ENCODE measurements at places on chromosomes 11 and 22.

GRCh38 chr11:64691543-64691942 is 31.5 kb downstream of the NRXN2 start:
- DNase-seq, result no peak

DNA sequence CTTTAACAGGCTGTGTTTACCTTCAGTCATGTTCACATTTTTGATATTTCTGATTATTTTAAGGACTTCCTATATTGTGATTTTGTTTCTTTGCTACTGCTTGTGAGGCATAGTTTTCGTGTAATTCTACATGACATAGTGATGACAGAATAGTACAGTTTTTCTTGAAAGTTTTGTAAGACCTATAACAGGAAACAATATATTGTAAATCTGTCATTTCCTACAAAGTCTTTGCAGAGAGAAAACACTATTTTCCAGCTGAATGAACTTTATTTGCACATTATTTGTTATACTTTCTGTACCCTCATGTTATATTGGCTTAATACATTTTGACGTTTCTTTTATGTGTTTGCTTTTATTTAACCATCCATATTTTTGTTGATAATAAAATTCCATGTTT is 191.1 kb downstream of the TMEM135 start:
- no peak for DNase-seq

DNA sequence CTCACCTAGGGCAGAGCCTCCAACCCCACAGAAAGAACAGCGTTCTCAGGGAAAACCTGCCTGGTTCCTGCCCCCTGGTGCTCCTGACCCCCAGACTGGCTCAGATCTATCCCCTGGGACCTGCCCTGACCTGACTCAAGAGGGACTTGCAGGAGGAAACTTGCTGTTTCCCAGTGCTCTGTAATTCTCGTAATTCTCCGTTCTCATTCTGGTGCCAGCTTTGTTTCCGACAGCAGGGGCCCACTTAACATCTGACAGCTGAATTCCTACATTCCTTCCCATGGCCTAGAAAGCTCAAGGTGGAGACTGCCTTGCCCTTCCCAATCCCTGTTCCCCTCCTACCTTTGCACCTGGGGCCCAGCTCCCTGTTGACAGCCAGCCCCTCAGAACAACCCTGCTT is 12.5 kb upstream of the CSF2RB start:
- DNase-seq, result no peak

GRCh38 chr11:14270690-14271542 is 88.1 kb downstream of the RRAS2 start:
- no peak for DNase-seq

DNA sequence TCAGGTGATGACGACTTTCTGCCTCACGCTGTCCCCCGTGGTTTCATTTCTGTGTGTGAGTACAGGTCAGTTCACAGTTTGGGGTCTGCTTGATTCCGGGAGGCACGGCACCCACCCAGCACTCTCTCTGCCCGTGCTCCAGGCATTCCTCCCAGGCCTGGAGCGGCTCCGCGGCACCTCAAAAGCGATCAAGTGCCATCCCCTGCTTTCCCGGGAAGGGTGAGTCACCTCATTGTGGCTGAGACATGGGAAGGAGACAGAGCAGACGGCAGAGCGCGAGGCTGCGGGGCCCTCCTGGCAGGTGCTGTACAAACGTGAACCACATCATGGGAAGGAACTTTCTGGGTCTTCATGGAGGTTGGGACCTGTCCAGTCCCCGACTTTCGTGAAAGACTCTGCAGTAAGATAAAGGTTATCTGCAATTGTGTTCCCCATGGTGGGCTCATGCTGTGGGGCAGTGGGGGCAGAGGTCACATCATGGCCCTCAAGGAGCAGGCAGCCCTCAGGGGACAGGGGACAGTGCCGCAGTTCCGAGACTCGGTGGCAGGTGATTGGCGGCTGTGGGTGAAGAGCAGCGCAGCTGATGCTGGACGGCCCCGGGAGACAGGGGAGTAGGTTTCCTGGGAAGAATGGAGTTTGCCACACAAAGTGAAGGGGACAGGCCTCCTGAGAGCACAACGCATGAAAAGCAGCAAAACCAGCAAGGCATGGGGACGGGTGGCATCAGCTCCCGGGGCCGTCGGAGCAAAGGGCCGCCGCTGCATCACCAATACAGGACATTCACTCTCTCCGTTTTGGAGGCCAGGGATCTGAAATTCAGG is 65.3 kb downstream of the CELSR1 start:
- no peak for DNase-seq

DNA sequence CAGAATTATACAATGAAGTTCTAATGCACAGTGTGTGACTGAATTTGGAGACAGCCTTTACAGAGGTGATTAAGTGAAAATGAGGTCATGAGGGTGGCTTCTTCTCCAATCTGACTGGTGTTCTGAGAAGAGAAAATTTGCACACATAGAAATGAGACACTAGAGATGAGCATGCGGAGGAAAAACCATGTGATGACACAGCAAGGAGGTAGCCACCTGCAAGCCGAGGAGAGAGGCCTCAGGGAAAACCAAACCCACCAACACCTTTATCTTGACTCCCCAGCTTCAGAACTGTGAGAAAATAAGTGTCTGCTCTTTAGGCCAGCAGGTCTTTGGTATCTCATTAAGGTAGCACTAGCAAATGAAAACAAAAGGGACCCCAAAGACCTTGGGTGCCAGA is 93.2 kb downstream of the GGTLC2 start:
- DNase-seq, result no peak

DNA sequence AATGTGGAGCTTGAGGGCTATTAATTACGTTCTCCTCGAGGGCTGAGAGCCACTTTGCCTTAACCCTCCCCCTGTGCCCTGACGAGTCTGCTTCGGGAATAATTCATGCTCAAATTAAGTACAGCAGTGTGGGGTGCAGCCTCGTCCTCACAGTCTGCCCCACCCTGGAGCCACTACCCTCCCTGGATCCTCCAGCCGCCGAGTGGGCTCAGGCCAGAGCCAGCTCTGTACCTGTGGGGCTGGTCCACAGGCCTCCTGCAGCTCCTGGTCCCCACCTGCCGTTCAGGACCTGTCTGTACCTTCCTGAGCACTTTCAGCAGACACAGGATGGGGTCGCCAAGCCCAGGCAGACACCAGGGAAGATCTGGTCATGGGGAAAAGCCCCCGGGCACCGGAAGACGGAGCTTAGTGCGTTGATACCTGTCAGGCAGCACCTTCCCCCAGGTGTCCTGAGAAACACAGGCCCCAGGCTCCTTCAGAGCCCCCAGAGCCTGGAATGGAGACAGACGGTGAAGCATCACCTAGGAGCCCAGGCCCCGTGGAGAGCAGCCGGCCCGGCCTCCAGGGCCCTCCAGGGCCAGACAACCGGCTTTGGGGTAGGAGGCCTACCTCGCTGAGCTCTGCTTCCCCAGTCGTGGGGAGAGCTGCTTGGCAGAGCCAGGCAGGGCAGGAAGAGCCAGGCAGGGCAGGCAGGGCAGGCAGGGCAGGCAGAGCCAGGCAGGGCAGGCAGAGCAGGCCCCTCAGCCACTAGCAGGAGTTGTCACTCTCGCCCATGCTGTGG is 9.7 kb downstream of the TSPAN32 start:
- no peak for DNase-seq

DNA sequence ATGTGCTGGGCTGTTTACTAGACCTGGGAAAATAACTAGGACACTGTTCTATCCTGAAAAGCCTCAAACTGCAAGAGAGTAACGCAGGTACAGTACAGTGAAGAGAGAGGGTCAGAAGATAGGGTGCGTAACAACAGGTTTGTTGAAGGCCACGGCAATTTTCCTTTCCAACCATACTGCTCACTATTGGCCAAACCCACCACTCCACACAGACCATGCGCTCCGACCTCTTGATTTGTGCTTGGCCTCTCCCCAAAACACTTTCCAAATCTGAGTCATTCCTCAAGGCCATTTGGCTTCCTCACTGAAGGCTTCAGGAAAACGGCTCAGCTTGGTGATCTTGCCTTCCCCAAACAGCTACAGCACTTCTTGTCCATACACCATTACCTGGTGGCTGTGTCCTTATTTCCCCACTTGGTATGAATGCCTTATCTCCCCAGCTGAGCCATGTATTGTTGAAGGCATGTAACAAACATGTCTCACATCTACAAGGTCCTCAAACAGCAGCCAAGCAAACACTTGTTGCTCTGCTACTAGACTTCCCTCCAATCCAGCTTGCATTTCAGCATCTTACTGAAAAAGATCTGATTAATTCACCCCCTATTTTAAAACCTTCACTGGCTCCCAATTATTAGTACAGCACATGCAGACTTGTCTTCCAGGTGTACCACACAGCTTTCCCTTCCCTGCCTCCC is 40.9 kb downstream of the TCF20 start:
- DNase-seq, result no peak

DNA sequence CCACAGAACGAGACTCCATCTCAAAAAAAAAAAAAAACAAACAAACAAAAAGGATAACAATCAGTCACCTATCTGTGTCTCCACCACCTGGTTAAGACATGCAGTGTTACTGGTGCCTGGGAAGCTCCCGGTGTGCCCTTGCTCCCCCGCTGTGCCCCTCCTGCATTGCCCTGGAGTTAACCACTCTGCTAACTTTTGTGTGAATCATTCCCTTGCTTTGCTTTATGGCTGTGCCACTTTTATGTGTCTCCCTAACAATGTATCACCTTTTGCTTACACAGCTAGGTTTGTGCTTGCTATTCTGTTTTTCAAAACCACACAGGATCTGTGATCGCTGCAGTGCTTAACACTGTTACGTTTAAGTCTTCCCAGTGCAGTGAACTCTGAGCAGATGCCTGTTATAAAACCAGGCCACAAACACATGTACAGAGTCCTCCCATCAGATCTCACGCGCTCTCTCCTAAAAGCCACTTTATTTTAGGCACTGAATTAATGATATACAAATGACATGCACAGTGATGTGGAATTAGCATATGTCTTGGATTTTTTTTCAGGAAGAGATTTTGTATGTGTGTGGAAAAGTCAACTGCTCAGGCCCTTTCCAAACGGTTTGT is 69.9 kb downstream of the BUD13 start:
- no peak for DNase-seq

- no peak for DNase-seq
Measured at GRCh38 chr11:129275828-129276227, 83.7 kb upstream of the ARHGAP32 start.

GRCh38 chr11:67073908-67074307 is 17.3 kb downstream of the RHOD start:
- DNase-seq, result no peak

GRCh38 chr11:121645596-121645995 is 192.8 kb upstream of the SORL1-AS1 start:
- DNase-seq, result no peak

- no peak for DNase-seq
Measured at GRCh38 chr22:17303441-17303839, 65.8 kb upstream of the CECR2 start.

DNA sequence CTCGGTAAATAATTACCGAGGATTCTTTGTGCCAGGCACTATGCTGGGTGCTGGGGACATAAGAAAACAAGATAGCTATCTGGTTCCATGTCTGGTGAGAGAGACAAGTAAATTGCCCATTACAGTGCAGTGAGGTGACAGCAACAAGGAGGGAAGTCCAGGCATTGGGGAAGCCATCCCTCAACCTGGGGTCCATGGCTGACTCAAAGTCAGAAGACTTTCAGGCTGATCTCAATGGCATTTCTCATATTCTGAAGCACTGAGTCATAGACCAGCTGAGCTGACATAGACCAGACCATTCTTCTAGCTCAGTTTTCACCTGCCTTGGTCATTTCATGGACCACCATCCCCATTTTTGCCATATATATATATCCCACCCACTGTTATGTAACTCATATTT is 158.8 kb downstream of the TTC17 start:
- no peak for DNase-seq

GRCh38 chr11:77669848-77670511 is 32.4 kb upstream of the CLNS1A start:
- DNase-seq, result no peak

DNA sequence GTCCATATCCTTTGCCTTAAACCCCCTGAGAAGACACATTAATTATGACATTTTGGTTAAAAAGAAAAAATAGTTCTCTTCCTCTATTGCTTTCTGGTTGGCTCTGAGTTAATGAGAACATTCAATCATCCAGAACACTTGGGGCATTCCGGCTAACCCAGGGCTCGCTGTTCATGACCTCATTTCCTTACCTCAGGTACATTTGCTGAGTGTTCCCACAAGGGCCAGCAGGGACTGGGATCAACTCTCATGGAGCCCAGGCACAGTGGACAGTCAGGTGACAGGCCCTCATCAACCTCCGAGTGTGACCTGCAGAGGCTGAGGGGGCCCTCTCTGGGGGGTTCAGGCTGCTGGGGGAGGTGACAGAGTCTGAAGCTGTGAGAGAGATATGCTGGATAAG is 98.9 kb downstream of the MYO18B start:
- no peak for DNase-seq

- DNase-seq, result no peak
Measured at GRCh38 chr11:44824300-44824704, 97.5 kb downstream of the TSPAN18 start.

GRCh38 chr11:10502770-10503169 is 38.2 kb downstream of the RNF141 start:
- no peak for DNase-seq

- no peak for DNase-seq
Measured at GRCh38 chr11:17157761-17158160, 50.0 kb downstream of the PIK3C2A start.

DNA sequence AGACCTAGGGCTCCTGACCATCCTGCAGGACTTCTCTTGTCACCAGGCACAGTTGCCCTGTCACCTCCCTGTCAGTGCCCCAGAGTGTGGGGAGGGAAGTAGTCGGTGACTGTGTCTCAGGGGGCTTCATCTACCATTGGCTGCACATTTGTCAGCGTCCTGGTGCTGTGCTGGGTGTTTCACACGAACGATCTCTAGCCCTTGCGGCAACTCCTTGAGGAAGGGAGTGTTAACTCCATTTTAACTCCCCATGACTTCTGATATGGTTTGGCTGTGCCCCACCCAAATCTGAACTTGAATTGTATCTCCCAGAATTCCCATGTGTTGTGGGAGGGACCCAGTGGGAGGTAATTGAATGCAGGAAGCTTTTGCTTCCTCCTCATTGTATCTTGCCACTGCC is 7.1 kb downstream of the TSKU start:
- no peak for DNase-seq

- DNase-seq, result no peak
Measured at GRCh38 chr11:13324709-13325108, 47.1 kb downstream of the BMAL1 start.

- DNase-seq, result no peak
Measured at GRCh38 chr11:64514590-64514989, 76.4 kb upstream of the SLC22A12 start.

DNA sequence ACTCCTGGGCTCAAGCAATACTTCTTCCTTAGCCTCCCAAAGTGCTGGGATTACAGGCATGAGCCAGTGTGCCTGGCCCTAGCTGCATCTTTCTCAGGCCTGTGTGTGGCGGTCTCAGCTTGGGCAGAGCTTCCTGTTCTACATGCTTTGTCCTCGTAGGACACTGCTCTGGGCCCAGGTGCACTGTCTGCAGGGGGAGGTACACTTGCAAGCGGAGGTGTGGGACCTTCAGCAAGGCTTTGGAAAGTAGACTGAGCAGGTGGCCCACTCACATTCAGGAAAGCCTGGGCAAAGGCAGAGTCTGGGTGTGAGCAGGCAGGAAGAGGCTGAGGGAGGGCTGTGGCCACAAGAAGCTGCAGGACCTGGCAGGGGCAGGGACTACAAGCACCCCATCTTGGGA is 33.6 kb upstream of the SUSD2 start:
- DNase-seq, result no peak

- peak; percentile 54 for DNase-seq
Measured at GRCh38 chr11:129117595-129118350, 74.4 kb downstream of the ARHGAP32 start.
